ENCODE measurements at places on chromosomes 13 and 19.
A peak's percentile ranks its signal among the peaks of the same experiment; 100 is the strongest.

- peak; percentile 60 for DNase-seq
Measured at GRCh38 chr19:45474606-45475521, 7.1 kb downstream of the FOSB start.

DNA sequence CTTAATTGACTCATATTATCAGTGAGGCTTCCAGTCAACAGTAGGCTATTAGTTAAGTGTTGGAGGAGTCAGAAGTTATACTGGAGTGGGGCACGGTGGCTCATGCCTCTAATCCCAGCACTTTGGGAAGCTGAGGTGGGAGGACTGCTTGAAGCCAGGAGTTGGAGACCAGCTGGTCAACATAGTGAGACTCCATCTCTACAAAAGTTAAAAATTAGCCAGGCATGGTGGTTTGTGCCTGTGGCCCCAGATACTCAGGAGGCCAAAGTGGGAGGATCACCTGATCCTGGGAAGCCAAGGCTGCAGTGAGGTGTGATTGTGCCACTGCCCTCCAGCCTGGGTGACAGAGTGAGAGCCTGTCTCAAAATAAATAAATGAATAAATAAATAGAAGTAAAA is 53.2 kb downstream of the COMP start:
- peak; percentile 93 for DNase-seq

- no peak for DNase-seq
Measured at GRCh38 chr19:31257426-31258130, 91.7 kb downstream of the TSHZ3 start.

GRCh38 chr19:3590991-3591659 is 5.8 kb downstream of the GIPC3 start:
- no peak for DNase-seq

GRCh38 chr13:22061371-22061805 is 390.5 kb downstream of the FGF9 start:
- DNase-seq: no peak

DNA sequence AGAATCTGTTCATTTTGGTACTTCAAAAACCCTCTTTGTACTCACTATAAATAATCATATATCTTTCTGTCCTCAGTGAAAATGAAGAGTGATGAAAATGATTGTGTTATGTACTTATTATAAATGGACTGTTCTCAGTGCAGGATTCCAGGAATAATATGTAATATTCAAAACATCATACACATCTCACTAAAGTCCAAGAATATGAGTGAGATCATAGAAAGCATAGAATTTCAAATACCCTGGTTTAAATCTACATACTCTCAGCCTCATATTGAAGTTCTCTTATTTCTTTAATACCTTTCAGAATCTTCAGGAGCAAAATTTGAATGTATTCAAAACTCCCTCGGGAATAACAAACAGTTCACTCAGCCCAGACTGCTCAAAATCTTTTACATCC is 868.0 kb downstream of the SLITRK6 start:
- no peak for DNase-seq

DNA sequence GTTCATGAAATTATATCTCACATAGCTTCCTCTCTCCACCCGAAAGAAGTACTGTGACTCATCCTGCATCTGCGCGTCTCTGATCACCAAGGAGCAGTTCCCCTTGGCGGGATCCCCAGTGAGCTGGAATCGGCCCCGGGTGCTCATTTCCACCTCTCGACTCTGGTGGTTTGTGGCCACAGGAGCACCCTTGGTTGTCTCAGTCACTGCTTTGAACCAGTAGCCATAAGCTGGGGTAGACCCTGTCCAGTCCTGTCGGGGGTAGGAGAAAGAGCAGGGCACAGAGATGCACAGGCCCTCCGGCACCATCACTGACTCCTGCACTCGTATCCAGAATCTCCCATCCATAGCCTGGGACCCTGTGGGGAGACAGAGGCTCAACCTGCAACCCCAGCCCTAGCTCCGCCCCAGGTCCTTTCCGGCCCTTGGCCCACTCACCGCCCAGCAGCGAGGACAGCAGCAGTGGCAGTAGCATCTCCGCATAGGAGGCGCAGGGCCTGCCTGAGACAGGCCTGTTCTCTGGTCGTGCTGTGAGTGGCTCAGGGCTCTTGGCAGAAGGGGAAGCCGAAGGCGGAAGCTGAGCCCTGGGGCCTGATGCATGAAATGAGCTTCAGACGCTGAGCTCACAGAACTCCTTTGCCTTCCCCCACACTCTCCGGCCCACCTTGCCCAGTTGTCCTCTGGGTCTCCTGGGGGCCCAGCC is at the start of gene SIGLEC10:
Gene SIGLEC10, minus strand, starts transcription at position 536 of the 703 bp plus-strand sequence. Its CDS starts 61 bp downstream, at position 475.
- DNase-seq: no peak

DNA sequence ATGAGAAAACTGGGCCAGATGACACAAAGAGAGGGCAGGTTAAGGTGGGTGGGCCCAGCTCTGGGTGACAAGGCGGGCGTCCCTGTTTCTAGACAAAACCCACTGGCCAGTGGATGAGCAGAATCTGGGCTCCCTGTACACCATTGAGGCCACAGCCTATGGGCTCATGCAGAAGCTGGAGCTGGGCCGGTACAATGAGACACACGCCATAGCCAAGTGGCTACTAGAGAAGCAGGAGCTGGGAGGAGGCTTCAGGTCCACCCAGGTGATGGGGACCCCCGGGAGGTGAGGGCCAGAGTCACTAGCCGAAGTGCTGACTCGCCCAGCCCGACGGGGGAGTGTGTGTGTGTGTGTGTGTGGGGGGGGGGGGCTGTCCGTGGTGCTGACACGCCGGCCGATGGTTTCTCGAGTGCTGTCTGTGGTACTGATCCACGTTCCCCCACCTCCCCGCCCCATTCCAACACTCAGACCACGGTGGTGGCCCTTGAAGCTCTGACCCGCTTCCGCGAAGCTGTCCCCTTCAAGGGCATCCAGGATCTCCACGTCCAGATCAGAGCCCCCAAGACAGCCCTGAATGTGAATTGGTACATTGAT is 24.3 kb upstream of the SHFL start:
- no peak for DNase-seq

- DNase-seq: no peak
Measured at GRCh38 chr13:97262058-97262457, 39.9 kb downstream of the MBNL2 start.

- no peak for DNase-seq
Measured at GRCh38 chr13:96421314-96421713, 331.4 kb downstream of the HS6ST3 start.

DNA sequence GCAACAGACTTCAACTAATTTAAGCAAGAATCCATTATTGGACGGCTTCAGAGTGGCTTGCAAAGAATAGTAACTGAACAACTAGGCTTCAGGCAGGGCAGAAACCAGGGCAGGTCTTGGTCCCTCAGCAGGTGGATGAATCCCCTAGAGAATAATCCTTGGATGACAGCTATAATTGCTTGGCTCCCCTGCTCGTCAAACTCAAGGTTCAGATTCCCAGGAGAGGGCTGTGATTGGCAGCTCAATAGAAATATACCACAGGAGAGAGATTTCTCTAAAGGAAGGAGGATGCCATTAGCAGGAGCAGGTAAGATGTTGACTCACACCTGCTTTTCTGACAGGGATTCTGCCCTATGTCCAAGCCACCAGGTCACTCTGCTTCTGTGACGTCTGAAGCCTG is 89.6 kb upstream of the PCDH8 start:
- DNase-seq: no peak

DNA sequence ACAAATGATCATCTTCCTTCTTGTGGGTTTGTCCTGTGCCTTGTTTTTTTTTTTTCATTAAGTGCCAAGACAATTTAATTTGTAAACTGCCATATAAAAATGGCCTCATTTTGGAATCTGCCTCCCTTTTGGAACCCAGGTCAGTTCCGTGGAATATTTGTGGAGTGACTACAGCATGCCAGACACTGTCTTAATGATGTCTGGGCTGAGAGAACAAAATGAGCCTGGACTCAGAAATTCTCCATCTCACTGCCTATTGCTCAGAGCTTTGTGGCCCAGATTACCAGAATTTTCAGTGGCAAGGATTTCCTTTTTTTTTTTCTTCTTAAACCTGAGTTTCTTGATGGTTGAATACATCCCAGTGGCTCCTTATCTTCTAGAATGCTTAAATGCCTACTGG is 340.6 kb downstream of the ENOX1 start:
- DNase-seq: no peak

DNA sequence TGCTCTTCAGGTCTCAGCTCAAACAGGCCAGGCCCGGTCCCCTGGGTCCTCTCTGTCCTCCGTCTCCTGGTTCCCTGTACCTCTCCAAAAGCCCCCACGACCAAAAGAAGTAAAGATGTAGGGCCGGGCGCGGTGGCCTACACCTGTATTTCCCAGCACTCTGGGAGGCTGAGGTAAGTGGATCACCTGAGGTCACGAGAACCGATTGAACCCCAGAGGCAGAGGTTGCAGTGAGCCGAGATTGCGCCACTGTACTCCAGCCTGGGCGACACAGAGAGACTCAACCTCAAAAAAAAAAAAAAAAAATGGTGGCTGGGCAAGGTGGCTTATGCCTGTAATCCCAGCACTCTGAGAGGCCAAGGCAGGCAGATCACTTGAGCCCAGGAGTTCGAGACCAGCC is 22.0 kb upstream of the BCL3 start:
- no peak for DNase-seq

GRCh38 chr19:2361246-2362045 is 1.4 kb downstream of the TMPRSS9 start:
- DNase-seq: peak; percentile 21

- no peak for DNase-seq
Measured at GRCh38 chr19:33110137-33110910, 21.6 kb upstream of the WDR88 start.

GRCh38 chr13:41345165-41345913 is 34.3 kb downstream of the NAA16 start:
- no peak for DNase-seq

DNA sequence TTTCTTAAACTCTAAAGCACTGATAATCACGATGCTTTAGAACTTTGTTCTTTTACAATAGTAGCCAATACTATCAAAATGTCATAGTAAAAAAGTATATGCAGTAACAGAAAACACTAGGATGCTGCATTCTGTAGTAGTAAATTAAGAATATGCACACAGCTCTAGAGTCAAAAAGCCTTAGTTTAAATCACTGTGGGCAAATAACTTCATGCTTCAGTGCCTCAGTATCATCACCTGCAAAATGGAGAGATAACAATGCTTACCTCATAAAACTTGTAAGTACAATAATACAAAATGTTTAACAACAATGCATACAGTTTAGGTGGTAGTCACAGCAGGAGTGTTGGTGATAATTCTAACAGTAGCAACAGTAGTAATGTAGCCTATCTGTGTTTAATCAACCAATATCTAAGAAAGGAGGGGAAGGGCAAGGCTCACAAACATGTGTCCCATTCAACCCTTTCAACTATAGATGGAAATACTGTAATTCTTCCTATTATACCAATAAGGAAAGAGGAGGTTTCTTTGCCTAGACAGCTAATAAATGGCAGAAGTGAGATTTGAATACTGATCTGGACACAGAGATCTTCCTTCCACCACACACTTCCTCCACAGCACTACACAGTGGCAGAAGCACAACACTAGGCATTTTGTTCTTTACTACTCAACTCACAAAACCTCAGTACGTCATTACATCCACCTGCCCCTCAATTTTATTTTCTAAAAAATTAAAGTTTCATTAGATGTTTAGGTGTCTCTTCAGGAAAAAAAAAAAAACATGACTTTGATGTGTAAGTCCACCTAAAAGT is 4.6 kb downstream of the RBM26 start:
- no peak for DNase-seq

GRCh38 chr19:7861619-7862412 is 12.4 kb downstream of the PRR36 start:
- peak; percentile 75 for DNase-seq

GRCh38 chr19:3178973-3179738 is 587 bp downstream of the S1PR4 start:
- no peak for DNase-seq

DNA sequence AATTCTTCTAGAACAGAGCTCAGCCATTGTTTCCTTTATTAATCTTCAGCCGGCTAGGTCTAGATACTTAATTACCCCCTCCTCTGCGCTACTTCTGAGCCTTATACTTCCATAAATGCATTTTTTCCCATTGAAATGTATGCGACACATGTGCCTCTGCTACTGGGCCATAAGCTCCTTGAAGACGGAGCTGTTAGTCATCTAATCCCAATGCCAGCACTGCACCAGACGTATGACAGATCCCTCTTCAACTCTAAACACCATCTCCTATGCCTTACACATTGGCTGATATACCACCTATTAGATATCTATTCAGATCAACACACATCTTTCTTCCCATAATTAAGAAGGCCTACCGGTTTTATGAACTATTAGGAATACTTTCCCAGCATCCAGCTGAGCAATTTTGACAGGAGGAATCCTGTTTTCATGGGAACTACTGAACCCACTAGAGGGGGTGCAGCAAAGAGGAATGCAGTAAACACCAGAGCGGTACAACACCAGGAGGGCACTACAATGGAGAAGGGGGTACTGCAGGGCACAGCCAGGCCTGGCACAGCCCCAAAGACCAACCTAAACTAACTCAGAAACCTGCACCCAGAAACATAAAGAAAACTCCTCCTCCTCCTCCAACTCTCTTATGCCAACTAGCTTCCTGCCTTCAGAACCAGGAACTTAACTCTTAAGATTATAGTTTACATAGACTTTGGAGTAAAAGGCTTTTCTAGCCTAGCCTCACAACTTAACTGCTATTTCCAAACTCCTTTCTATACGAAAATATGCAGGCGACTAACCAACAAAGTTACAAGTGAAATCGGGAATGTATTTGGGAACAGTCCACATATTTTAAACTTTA is 18.7 kb downstream of the STK24 start:
- DNase-seq: no peak
